Stimulated activated CD8-positive, alpha-beta memory T cell treated with anti-CD3 and anti-CD28 coated beads, Interleukin-15, amount 100 ng/mL, for 1 hour (primary cell): ENCODE measurements at places on chromosomes 5 and 9.

- DNase-seq: no peak
Measured at GRCh38 chr5:56269216-56269927, 36.2 kb upstream of the ANKRD55 start.

GRCh38 chr5:96995419-96995818, 59.5 kb downstream of the LNPEP start:
- DNase-seq: no peak

DNA sequence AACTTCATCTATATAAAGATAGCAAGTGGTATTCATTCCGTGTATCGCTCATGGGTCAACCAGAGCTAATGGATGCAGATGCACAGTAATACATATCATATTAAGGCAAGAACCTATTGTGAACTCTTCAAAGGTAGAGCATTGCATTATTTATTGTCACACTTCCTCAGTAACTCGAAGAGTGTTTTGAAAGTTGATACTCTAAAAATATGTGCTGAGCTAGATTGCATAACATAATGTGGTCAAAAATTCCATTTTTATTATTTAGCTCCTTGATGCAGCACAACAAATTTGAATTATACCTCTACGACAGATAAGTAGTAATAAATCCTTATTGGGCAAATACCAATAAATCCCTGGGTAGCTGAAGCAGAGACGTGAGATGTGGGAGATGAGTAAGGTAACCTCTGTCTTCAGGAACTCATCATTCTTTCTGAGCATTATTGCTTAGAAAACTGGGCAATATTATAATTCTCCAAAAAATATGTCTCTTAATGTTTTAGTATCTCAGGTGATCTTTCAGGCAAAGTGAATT, 70.3 kb downstream of the CDH18 start:
- no peak for DNase-seq

- DNase-seq: no peak
Measured at GRCh38 chr5:118486647-118487225, 501.6 kb downstream of the DTWD2 start.

GRCh38 chr5:99187611-99188010, 258.8 kb upstream of the CHD1 start:
- no peak for DNase-seq

- no peak for DNase-seq
Measured at GRCh38 chr9:98020476-98021145, 35.9 kb upstream of the NANS start.

GRCh38 chr5:88483964-88484672, 215.5 kb upstream of the TMEM161B start:
- no peak for DNase-seq

DNA sequence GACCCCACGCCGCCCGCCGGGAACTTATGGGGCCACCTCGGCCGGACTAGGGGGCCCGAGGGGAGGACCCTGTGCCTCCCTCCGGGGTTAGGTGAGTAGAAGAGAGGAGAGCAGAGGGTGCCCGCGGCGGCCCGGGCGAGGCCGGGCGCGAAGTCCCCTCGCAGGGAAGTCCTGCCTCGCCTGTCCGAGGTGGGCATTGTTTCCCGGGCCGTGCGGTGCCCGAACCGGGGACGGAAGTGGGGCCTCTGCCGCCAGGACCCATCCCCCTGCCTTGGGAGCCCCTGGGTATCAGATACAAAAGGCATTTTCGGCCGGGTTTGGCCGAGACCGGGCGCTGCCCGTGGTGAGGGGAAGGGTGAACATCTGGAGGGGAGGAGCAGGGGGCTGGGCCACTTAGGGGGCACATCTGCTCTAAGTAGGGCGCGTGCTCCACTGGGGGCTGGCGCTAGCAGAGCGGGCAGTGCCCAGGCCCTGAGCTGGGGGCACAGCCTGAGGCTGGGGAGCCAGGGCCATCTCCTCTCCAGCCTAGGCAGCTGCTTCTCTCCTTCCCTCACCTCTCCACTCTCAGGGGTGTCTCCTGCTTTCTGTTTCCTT, 48.2 kb downstream of the DAB2IP start:
- DNase-seq: no peak

DNA sequence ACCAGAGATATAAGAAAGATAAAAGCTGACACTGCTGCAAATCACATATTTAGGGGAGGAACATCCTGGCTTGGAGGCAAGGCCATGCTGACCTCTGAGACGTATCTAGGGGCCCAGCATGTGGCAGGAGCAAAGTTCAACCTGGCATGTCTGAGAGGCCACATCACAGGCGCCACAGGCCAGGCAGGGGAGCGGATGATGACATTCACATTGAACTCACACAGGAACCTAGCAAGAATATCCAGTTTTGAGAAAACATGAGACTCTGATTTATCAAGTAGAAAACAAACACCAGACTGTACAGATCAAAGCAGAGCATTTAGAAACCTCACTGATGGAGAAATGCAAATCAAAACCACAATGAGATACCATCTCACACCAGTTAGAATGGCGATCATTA, 64.2 kb upstream of the STK32A start:
- DNase-seq: no peak

DNA sequence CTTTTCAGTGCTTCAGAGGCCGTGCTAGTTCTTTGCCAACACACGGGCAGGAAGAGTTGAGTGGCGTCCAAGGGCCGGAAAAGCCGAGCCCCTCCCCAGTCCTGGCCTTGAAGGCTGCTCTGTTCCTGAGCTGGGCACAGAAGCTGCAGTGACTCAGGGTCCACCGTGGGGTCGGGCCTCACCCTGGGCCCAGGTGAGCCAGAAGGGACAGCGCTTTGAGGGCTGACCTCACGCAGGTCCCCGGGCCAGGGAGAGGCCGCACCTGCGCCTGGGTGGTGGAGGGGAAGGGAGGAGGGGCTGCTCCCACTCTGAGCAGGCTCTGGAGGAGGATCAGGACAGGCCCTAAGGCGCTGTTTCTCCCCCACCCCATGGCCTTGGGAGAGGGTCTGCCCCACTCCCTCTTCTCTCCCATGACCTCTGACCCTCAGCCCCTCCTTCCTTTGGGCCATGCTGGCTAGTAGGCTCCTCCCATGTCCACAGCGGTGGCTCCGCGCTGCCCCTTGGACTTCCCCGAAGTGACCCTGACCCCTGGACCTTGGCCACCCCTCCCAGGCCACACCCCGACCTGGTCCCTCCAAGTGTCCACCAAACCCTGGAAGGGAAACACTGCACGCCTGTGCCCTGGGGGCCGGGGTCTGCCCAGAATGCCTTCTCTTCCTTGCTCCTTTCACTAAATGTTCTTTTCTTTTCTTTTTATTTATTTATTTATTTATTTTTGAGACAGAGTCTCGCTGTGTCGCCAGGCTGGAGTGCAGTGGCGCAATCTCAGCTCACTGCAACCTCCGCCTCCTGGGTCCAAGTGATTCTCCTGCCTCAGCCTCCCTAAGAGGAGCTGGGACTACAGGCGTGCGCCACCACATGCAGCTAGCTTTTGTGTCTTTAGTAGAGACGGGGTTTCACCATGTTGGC, 19.7 kb upstream of the SLC6A19 start:
- DNase-seq: no peak

DNA sequence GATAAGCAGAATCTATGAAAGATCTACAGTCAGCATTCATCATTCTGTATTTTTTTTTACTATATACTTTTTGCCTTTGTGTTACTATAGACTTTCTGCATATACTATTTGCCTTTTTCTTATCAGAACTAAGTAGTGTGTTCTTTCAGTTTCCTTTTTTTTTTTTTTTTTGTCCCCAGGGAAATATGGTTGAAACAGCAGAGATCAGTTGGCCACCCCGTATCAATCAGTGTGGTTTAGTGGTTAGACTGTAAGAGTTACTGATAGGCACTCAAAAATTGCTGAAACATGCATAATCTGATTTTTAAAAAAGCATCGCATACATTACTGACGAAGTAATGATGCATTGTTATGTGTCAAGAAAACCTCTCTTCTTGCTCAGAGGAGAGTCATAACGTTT, 990.8 kb upstream of the EDIL3 start:
- no peak for DNase-seq

GRCh38 chr5:10933121-10933520, 172.1 kb upstream of the DAP start:
- no peak for DNase-seq

DNA sequence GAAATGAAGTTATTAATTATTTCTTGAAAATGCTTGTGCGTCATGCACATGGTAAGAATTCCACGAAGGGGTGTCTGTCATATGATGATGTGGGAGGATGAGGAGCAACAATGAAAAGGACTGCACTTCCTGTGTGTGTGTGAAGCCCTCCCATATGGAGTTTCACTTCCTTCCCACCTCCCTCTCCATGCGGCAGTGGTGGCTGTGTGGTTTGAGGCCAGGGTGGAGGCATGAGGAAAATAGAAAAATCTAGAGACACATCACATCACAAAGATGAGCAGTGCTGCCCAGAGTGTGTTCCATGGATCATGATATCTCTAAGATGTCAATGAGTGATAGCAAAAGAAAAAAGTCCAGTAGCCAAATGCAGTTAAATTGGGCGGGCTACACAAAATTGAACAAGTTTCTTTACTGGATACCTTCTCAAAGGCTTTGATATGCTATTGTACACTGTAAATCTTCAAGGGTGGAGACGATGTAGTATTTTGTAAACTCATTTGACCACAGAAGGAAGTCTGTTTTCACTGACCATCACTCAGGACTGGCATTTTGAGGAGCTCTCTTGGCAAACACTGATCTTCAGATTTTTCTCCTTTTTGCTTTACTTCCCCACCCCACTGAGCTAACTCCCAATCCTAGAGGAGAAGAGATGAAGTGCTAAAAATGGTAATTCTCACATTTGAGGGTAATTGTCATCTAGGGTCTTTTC, 55.7 kb upstream of the EQTN start:
- DNase-seq: no peak

DNA sequence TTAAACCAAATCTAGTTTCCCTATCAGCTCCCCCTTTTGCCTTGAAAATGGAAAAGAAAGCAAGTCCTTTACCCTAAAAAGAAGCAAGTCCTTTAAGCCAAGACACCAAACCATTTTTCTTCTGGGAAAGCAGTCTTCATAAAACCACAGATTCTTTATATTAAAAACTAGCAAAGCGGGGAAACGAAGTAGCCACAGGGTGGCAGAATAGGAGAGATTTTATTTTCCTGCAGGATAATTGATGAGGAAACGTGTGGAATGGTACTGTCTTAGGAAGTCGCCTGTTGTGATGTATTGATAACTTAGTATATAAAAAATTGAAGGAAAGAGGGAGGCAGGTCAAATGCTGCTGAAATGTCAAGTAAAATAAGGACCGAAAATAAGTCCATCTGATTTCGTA, 41.1 kb downstream of the ZNF883 start:
- DNase-seq: no peak

DNA sequence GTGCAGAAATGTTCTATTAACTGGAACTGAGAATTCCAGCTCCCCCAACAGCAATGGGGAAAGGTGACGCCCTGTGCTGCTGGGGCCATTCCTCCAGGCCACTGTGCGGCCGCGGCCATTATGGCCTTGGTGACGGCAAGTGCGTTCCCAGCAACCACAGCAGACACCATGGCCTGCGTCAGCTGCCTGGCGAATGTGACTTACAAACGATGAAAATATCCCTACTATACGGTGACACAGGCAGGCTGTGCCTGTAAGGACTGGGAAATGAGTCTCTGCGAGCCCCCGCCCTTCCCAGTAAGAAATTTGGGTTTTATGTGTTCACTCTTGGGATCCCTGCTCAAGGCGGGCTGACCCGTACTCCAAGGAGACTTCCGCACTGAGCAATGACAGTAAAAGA, 20.6 kb downstream of the CLPTM1L start:
- no peak for DNase-seq

DNA sequence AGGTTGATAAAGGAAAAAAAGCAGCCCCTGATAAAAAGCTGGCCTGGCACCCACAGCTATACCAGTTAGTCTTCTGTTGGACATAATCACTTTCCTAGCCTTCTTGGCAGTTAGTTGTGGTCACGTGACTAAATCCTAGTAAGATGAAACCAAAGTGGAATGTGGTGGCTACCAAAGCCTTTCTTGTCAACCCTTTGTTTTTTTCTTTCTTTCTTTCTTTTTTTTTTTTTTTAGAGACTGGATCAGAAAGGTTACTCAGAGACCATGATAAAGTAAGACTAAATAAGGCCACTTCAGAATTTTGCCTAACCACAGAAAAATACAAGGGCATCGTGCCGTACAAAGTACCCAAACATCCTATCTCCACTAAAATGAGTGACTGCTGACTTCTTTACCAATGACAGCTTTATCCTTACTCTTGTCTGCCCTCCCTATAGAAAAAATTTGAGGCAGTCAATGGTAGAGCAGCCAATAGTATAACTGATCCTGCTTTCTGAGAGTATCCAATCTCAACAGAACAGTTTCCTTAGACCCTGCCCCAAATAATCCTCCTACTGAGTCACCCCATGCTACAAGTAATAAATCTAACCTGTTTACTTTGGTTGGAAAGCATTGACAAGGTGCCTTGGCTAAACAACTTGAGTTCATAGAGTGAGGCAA, 14.2 kb upstream of the KIF27 start:
- no peak for DNase-seq

GRCh38 chr5:52427615-52428014, 360.1 kb upstream of the ITGA1 start:
- DNase-seq: no peak

- DNase-seq: no peak
Measured at GRCh38 chr9:97790542-97790941, 62.5 kb upstream of the FOXE1 start.

GRCh38 chr5:168734620-168735300, 155.6 kb upstream of the PANK3 start:
- no peak for DNase-seq

- DNase-seq: no peak
Measured at GRCh38 chr5:67014957-67015400, 181.6 kb downstream of the CD180 start.
